ENCODE measurements at places on chromosomes 11 and 22. TPM values are rescaled to one million over a fixed set of nuclear protein-coding genes. Genes with fewer than 3 reads are reported as not detected.

GRCh38 chr11:74345420-74345819 lies 34.0 kb upstream of the P4HA3 start:
- no peak for DNase-seq

GRCh38 chr22:32142600-32142999 lies 16.5 kb downstream of the C22orf42 start:
- DNase-seq, result no peak

DNA sequence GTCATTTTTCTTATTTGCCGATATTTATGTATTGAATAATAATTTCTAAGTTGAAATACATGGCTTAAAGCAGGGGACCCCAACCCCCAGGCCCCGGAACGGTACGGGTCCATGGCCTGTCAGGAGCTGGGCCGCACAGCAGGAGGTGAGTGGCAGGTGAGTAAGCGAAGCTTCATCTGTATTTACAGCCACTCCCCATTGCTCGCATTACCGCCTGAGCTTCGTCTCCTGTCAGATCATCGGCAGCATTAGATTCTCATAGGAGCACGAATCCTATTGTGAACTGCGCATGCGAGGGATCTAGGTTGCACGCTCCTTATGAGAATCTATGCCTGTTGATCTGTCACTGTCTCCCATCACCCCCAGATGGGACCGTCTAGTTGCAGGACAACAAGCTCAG lies 4.5 kb downstream of the ZMAT5 start:
- DNase-seq, result no peak

DNA sequence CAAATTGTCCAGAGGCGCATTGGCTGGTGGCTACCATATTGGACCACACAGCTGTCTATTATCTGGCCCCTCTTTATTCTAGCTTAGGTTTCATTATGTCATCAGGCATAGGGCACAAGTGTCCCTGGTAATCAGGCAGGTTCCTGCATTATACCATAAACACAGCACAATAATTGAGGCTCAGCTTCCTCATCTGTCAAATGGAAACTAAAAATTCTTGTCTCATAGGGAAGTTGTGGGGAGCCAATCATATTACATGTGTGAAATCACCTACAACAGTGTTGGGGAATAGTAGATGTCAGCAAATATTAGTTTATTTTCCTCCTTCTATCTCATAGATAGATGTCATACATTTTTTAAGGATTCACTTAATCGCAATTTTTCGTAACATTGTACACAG lies 231.0 kb upstream of the SORL1-AS1 start:
- DNase-seq, result no peak

GRCh38 chr11:61666684-61667297 lies 13.4 kb upstream of the DAGLA start:
- no peak for DNase-seq

DNA sequence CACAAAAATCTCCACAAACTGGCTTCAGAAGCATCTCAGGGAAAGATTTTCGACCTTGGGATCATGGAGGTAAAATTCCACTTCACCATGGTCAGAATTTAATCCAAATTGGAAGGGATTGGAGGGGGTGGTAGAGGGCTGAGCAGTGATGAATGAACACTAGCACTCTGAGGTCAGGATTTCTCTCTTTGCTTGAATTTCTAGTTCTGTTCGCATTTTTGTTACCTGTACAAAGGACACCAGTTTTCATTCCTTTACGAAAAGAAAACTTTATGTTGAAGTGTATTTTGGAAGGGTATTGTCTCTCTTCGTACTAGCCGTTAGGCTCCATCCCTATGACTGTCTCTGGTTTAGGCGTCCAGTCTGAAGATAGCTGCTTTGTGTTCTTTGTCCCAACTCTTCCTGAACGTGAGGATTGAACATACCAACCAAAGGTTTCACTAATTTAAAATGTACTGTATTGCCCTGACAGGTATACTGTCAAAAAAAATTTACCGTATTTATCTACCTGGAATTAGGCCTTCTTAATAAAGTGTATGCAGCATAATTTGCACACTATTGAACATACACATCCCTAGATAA lies 772 bp downstream of the GRAP2 start:
- no peak for DNase-seq

- DNase-seq, result no peak
Observed at GRCh38 chr11:32713496-32713895, 81.0 kb downstream of the CCDC73 start.

DNA sequence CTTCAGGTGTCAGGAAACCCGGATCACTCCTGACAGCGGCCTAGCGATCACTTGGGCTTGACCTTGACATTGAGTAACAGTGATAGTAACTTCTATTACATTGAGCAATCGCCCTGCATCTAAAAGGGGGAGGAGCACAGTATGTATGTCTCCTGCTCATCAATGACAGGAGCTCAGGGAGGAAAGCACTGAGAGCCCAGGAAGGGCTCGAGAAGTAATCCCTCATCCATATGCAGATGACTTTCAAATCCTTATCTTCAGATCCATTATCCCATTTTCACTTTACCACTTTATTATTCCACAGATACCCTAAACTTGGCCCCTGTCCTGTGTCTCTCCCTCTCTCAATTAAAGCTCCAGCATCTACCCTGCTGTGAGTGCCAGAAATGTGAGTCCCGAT lies 47.8 kb downstream of the ABTB2 start:
- no peak for DNase-seq

DNA sequence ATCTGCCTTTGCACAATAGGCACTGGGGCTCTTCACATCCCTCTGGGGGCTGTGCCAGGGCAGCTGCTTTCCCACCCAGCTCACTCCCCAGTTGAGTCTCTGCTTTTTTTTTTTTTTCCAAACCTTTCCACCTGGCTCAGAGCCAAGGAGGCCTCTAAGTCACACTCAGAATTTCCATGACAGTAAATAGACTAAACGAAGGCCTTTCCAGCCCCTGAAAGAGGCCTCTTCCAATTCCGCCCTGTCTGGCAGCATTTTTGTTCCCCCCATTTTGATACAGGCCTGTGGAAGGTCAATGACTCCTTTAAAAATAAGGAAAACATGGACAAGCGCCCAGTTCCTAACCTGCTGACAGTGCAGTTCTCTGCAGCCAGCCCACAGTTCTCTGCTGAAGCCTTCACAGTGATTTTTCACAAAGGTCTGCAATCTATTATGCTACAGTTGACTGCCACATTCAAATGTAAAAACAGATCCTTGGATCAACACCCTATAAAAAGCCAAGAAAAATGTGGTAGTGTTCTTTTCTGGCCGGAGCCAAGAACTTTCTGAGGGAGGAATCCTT lies 107.5 kb upstream of the SESN3 start:
- DNase-seq, result peak; percentile 89

GRCh38 chr11:134233729-134234179 lies 9.3 kb downstream of the VPS26B start:
- no peak for DNase-seq

The C11orf16 gene
- polyA plus RNA-seq, result 0.30 TPM

The GAL3ST3 gene
- 18.5 TPM for polyA plus RNA-seq

The CRYBA4 gene
- polyA plus RNA-seq, result not detected

The MAPK1 gene
- polyA plus RNA-seq, result 183 TPM

The ABCC8 gene
- 24.1 TPM for polyA plus RNA-seq

The TBRG1 gene
- polyA plus RNA-seq, result 48.6 TPM

The RFPL3 gene
- polyA plus RNA-seq, result 0.38 TPM

The PRR33 gene
- 0.21 TPM for polyA plus RNA-seq

The BDNF gene
- 2.0 TPM for polyA plus RNA-seq

The DEFB131B gene
- not detected for polyA plus RNA-seq

Data from spinal cord (tissue), 10 donors.